ENCODE measurements at places on chromosomes 11 and 22.

GRCh38 chr11:130465263-130465662, 16.8 kb downstream of the ADAMTS15 start:
- DNase-seq, result no peak

GRCh38 chr22:37627545-37627944, 11.9 kb upstream of the SH3BP1 start:
- peak; percentile 28 for DNase-seq

GRCh38 chr11:1553808-1554594, 18.1 kb downstream of the DUSP8 start:
- DNase-seq, result no peak

- DNase-seq, result no peak
Measured at GRCh38 chr11:128733440-128734102, 39.7 kb downstream of the FLI1 start.

GRCh38 chr11:114168691-114169090, 109.2 kb downstream of the ZBTB16 start:
- DNase-seq, result no peak

GRCh38 chr22:17477391-17477833, 85.9 kb upstream of the SLC25A18 start:
- no peak for DNase-seq

DNA sequence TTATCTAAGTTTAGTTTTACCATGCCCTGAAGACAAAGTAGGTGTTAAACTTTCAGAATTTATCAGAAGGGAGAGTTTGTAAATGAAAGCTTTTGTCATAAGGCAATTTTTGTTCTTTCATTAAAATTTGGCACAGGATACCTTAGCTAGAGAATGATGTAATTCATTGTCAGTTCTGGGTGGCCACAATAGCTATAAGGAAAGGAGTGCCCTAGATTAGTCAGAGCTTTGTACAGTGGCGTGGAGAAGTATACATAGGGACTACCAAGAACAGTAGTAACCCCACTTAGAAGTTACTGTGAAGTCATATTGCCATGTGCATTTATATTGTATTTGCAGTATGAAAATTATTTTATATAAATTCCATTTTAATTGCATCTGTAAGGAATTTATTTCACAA, 126.3 kb upstream of the CARD18 start:
- no peak for DNase-seq

GRCh38 chr22:25169278-25170031, 30.2 kb upstream of the CRYBB3 start:
- DNase-seq, result no peak

- no peak for DNase-seq
Measured at GRCh38 chr11:129546266-129546665, 170.6 kb downstream of the BARX2 start.

GRCh38 chr22:40553014-40553554, 83.4 kb downstream of the MRTFA start:
- DNase-seq, result no peak

DNA sequence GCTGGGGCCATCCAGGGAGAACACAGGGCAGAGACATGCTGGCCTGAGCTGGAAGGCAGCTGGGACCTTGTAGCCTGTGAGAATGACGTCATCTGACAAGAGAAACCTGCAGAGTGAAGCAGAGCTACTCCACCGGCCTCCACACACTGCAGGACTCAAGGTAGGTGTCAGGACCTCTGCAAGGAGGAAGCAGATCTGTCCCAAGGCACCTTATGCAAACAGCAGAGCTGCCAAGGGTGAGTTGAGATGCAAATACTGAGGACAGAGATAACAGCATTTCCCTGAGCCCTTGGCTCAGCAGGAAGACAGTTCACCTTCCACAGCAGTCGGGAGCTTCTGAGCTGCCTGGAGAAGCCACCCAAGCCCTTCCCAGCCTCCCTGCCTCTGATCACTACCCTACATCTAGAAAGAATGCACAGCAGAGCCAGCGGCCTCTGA, 51.9 kb upstream of the IGSF9B start:
- no peak for DNase-seq

GRCh38 chr11:6703247-6704063, 20.3 kb upstream of the MRPL17 start:
- no peak for DNase-seq

- DNase-seq, result no peak
Measured at GRCh38 chr22:26322179-26322905, 106.7 kb upstream of the ASPHD2 start.

DNA sequence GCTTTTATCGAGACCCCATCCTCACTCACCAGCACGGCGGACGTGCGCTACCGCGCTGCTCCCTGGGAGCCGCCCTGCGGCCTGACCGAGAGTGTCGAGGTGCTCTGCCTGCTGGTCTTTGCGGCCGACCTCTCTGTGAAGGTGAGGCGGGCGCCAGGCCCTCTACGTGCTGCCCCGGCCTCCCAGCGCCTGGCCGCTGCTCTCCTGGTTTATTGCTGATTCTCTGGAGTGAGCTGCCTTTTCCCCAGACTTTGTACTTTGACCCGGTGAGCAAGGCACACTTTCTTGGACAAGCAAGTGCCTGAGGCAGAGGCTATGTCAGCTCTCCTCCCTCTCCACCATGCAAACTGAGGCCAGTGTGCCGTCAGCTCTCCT, 6.5 kb downstream of the TPCN2 start:
- DNase-seq, result no peak

All from effector CD8-positive, alpha-beta T cell (primary cell).